ENCODE measurements at places on chromosomes 11 and 22.

- no peak for DNase-seq
Observed at GRCh38 chr11:120249279-120250262, 9.6 kb downstream of the POU2F3 start.

GRCh38 chr22:37387793-37388192 is 39.5 kb downstream of the ELFN2 start:
- DNase-seq, result no peak

GRCh38 chr11:29282088-29282487 is 734.7 kb downstream of the KCNA4 start:
- peak; percentile 69 for DNase-seq

GRCh38 chr11:119094816-119095065 is 6.9 kb downstream of the DPAGT1 start:
- DNase-seq, result peak; percentile 64

DNA sequence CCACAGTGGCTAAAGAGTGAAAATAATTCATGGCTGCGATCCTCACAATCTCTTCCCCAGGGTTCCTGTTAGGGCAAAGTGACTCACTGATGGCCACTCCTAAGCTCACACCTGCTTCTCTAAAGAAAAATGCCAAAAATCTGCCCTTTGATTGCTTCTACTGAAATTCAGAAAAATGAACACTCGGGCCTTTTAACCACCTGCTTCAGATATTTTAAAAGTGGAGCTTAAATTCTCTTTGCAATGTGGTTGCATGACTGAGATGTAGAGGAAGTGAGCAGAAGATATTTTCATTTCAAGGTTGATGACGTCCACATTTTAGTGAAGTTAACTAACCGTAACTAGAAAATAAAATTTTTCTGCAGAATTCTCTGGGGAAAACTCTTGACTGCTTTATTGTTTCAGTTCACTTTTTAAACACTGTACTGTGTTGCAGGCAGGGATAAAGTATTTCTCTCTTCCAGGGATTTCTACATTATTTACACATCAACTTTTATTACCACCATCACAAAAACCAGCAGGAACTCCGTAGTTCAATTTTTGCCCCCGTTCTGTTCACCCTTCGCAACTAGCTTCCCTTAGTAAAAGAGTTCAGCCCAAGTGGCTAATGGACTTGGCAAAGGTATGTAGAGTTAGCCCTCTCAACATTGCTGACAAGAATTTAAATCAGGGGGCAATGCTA is 8.5 kb downstream of the RAB30 start:
- no peak for DNase-seq

DNA sequence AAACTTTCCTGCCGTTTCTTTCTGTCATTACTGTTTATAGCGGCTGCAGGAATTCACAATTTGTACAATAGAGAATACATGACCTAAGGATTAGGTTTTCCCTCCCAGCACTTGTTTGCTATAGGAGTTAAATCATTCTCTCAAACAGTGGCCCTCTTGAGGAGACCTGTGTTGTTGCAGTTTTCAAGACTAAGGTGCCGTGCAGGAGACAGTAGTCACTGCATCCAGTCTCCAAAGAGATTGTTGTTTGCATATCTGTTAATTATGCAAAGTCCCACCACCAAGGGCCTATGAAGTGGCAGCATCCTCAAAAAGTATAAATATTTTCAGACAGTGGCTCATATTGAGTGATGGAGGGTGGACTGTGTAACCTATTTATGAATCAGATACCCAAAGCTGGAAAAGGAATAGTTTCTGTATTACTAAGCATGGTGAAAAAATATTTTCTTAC is 2.3 kb downstream of the PRSS23 start:
- DNase-seq, result peak; percentile 40

- no peak for DNase-seq
Observed at GRCh38 chr11:126888115-126888712, 112.4 kb downstream of the KIRREL3 start.

- DNase-seq, result peak; percentile 85
Observed at GRCh38 chr11:129853518-129854231, 38.0 kb downstream of the TMEM45B start.
